ENCODE measurements at places on chromosomes 13 and 19.

- no peak for DNase-seq
Observed at GRCh38 chr13:110280985-110281688, 25.8 kb downstream of the COL4A1 start.

GRCh38 chr19:56987184-56987583 is 132.6 kb upstream of the USP29 start:
- no peak for DNase-seq

- peak; percentile 57 for DNase-seq
Observed at GRCh38 chr19:45250832-45251451, at the start of gene MARK4. Gene MARK4 (plus strand): TSS chr19:45251271. CDS start chr19:45251589, 318 bp downstream.

DNA sequence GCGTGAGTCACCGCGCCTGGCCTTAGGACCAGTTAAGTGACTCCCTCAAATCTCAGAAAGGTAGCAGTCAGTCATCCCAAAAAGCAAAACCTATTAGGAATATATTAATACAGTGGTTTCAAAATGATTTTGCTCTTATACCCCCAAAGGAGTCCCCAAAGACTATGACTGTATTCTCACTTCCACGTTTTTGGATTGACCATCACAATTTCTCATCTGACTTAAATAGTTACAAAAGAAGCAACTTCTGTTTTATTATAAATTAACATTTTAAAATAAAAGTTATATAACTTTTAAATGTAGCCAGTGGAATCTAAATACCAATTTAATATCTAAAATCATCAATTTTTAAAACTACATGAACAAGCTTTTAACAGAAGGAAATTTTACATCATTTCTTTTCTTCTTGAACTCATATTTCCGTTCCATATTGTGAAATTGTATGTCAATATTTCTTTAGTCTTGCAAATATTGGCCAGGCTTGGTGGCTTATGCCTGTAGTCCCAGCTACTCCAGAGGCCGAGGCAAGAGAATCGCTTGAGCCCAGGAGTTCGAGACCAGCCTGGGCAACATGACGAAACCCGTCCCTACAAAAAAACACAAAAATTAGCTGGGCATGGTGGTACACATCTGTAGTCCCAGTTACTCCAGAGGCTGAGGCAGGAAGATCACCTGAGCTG is 1.5 kb upstream of the SPART start:
- DNase-seq = no peak

- DNase-seq = no peak
Observed at GRCh38 chr13:97240788-97241734, 18.9 kb downstream of the MBNL2 start.

DNA sequence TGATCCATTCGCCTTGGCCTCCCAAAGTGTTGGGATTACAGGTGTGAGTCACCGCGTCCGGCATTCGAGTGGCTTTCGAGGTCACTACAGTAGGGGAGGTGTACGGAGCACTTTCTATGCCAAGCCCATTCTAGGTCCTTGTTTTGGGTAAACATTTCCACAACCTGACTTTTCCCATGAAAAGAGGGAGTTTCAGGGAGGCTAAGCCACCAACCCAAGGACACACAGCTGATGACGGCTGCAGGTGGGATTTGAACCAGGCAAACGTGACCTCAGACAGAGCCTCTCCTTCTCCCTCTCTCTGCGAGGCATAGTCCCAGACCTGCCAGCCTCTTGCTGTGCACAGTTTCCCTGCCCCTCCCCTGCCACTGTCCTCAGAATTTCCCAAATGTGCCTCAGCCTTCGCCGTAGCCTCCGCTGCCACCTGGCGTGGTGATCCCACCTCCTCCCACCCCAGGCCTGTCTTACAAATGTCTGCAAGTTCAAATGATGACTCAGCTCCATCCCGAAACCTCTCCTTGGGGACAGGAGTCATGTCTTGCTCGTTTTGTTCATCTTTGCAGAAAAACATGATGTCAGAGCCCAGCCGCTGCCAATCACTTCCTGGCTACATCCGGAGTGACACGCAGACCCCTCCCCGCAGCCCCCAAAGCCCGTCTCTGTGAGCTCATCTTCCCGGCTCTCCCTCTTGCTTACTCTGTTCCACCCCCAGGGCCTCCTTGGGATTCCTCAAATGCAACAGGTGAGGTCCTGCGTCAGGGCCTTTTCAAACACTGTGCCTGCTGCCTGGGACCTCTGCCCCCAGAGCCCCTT is 6.6 kb upstream of the GADD45B start:
- peak; percentile 54 for DNase-seq

GRCh38 chr13:27599845-27600553 is 20.3 kb downstream of the LNX2 start:
- DNase-seq = peak; percentile 85

- DNase-seq = no peak
Observed at GRCh38 chr13:20608438-20609020, 41.6 kb downstream of the IFT88 start.

- DNase-seq = no peak
Observed at GRCh38 chr19:33603377-33603776, 18.4 kb upstream of the CHST8 start.

DNA sequence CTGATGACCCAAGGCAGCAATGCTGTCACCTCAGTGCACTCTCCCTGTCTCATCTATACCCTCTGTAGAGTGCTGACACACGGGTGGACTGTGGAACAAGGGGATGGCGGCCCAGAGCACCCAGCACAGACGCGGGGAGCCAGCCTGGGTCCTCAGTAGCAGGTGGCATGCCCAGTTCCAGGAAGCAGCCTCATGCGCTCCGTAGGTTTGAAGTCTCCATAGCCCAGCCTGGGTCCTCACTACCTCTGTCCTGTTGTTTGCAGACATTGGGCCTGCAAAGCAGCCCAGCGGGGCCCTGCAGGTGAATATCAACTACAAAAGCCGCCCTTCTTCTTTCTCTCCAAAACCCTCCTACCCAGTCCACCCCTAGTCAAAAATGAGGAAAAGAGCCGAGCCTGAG is 5.0 kb upstream of the SLC7A9 start:
- no peak for DNase-seq

DNA sequence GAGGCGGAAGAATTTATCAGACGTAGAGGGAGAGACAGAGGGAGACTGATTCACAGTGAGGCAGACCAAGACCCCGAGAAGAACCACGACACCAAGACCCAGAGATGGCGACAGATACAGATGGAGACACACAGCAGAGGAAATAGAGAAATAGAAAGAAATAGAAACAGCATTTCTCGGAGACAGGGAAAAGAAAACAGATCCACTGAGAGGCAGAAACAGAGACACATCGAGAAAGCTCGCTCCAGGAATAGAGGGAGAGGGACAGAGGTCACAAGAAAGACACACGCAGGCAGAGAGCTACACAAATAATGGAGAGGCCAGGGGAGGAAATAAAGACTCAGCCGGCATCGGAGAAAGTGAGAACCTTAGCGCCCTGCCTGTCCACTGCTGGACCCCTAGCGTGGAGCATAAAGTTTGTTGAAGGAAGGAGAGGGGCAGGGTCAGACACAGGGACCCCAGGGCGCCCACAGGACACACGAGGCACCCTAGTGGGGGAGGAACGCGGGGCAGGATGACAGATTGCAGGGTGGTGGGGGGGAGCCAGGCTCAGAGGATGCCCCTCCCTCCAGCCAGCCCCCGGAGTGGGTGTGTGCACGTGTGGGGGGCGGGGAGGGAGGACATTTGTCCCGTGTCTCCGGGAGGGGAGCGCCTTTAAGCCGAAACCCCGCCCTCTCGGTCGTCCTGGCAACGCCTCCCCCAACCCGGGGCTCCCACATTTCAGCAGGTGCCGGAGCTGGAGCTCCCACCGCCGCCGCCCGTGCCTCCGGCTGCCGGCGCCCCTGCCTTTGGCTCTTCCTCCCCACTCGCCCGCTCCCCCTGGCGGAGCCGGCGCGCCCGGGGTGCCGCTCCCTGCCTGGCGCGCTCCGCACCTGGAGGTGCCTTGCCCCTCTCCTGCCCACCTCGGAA is at the start of gene PRKCG:
PRKCG (plus strand) TSS at position 716 of the 909 bp plus-strand sequence. CDS start 298 bp downstream, outside the sequence.
- peak; percentile 60 for DNase-seq

DNA sequence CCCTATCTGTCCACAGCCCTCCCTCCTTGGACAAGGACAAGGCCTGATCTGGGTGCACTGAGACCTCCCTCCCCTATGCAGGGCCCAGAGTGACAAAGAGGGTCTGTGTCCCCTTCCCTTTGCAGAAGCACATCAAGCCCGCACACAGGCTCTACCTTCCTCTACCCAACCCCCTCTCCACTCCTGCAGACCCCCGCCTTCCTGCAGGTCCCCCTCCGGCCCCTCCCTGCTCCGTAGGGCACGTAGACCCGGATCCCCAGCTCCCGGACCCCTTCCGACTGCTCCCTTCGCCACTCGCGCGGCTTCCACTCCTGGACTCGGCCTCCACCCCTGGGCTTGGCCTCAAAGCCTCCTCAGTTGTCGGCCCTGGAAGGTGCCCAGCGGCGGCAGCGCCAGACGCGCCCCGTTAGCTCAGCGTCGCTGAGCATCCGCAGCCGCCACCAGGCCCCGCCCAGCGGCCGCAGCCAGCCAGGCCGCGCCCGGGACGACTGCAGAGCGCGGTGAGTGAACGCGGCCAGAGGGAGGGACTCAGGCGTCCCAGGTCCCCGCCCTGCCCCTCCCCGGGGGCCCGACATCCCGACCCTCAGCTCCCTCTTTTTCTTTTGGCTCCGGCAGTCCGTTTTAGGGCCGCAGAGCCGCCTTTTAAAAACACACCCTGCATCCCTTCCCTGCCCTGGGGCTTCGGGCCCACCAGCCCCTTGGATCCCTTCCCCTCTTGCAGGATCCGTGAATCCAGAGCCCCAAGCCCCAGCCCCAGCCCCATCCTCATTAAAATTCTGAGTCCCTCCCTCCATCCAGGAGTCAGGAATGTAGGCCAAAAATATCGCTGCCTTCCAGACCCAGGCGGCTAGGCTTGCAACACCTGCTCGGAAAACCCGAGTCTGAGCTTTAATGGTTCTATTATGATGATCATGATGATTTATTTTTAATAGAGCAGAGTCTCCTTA is 1.5 kb upstream of the MYADM start:
- DNase-seq = peak; percentile 66

GRCh38 chr19:29538651-29539050 is 12.9 kb downstream of the VSTM2B start:
- DNase-seq = no peak

DNA sequence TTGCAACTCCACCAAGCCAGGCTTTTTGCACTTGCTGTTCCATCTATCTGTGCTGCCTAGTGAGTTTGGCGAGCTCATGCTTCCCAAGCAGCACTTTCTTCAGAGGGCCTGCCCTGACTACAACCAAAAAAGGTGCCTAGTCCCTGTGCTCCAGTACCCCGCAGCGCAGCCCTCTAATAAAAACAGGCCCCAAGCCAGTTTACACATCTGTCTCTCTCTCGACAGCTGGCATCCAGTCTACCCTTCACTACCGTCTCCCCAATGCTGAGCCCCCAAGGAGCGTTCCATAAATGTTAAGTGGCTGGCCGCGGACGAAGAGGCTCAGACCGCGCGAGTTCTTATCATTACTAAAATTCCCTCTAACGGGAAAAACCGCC is 512 bp downstream of the MED4 start:
- peak; percentile 32 for DNase-seq

DNA sequence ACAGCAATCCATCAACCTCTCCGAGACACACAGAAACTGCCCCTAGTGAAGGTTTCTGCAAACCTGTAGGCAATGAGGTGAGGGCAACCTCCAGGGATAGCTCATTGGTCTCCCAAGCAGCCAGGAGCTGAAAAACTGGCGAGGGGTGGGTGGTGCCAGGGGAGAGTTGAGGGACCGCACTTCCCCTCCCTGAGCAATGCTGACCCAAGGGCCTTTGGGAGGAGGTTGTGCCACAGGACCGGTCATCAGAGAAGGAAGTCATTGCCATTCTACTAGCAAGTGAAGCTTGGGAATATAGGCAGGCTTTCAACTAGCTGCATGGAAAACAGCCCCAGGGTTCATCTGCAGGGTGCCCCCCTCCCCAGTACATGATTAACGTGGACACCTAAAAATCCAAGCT is 23.1 kb upstream of the MED4 start:
- no peak for DNase-seq

DNA sequence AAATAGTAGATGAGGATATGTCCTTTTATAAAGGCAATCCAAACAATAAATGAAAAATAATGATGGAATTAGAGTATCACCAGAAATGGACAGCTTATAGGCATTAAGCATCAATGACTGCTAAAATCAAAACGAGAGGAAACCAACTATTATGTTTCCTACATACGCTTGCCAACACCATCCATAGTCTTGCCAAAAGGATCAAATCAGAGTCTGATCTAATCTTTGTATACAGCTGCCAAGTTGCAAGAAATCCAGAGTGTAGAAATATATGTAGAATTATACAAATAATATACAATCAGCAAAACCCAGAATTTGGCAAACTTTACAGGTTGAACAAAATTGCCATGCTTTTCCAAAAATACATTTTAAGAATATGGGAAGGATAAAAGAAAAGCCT is 1661.6 kb downstream of the SLITRK1 start:
- DNase-seq = no peak

GRCh38 chr13:65679240-65679639 is 1550.9 kb downstream of the PCDH9 start:
- DNase-seq = peak; percentile 72

- DNase-seq = no peak
Observed at GRCh38 chr19:44641501-44642265, 2.0 kb upstream of the PVR start.

- no peak for DNase-seq
Observed at GRCh38 chr19:2041683-2042484, 9.2 kb downstream of the MKNK2 start.

DNA sequence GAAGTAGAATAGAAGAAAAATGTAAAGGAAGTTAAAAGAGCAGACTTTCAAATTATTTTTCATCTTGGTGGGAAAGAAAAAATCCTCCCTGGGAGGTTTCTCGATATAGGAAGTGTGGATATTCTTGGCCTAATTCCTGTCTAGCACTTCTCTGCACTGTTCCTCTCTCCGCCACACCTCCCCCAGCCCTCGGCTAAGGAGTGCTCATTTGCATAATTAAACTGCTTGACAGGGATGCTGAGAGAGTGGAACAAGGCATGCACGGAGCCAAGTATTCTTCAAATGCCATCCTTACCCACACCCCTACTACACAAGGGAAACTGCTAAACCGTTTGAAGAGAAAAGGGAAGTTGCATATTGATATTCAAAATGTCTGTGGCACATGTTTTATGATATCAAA is 511.0 kb upstream of the HTR2A start:
- no peak for DNase-seq

GRCh38 chr19:55650126-55650557 is 2.1 kb downstream of the CCDC106 start:
- DNase-seq = no peak

DNA sequence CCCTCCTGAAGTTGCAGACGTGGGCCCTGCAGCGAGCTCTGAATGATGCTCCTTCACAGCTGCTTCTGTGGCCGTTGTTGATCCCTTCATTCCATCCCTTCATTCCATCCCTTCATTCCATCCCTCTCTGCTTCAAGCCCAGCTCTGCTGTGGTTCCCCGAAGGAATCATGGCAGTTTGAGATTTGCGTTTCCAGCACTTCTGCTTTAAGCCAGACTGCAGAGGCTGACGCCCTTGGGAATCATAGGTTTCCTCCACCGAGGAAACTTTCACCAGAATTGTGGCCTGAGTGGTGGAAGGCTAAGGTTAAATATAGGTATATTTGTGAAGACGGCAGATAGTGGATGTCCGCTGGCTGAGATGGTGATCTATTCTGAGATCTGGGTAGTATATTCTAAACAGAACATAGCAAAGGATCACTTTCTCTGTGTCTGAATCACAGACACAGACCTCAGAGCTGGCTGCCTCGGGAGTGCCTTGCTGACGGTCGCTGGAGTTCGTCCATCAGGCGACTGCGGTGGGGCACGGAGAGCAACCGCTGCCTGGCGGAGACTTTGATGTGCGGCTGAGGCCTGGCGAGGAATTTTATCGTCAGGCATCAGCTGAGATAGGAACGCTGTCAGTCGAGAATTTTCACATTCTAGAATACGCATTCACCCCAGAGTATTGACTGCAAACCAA is 42.8 kb upstream of the DCUN1D2 start:
- no peak for DNase-seq

All from myocyte (in vitro differentiated cells).